ENCODE measurements at places on chromosomes 16 and 17.

- DNase-seq: peak; percentile 15
Measured at GRCh38 chr16:80369138-80369958, 171.4 kb upstream of the DYNLRB2 start.

DNA sequence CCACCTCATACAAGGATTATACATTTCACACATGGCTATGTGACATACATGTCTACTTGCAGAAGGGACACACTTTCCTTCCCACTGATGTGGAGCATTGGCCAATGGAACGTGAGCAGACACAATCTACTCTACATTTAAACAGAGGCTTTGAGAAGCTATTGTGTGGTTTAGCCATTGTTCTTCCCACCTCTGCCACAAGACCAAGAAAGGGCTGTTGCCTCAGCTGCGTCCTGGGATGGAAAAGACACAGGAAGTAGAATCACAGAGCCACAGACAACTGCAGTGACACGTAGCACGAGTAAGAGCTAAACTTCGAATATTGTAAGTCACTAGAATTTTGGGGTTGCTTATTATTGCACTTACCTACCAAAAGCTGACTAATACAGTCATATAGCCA is 33.3 kb downstream of the PRKCB start:
- peak; percentile 64 for DNase-seq

- no peak for DNase-seq
Measured at GRCh38 chr17:32335046-32335445, 6.9 kb downstream of the C17orf75 start.

DNA sequence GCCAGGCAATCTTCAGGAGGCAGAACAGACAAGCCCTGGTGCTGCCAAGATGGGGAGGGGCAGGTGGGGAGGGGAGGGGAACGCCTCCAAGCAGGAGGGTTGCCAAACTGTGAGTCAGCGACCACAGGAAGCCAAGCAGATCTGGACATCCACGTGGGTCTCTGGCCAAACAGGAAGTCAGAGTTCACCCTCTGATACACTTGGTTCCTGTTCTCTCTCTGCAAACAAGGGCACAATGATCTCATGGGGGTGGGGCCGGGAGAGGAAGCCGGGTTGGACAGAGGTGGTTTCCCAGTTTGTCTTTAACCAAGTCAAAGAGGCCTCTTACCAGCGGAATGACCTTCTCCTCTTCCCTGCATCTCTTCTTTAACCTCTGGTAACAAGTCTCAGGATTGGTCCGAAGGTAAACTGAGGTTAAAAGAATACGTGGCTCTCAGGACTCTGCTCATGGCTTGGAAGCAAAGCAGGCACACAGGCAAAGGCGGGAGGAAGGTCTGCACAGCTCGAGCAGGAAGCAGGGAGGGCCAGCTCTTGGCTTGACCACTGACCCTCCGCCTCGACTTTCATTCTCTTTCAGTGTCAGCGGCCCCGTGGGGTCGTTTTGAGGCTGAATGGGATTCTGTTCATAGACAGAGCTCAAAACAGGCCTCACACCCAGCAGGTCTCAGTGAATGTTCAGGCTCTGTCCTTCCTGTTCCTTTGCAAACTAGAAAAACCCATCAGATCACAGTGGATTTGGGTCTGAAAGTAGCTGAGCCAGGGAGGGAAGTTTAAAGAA is 32.9 kb downstream of the TK2 start:
- peak; percentile 95 for DNase-seq

- no peak for DNase-seq
Measured at GRCh38 chr16:70364399-70364798, 17.7 kb downstream of the DDX19A start.

- no peak for DNase-seq
Measured at GRCh38 chr16:31507617-31507928, 618 bp downstream of the RUSF1 start.

DNA sequence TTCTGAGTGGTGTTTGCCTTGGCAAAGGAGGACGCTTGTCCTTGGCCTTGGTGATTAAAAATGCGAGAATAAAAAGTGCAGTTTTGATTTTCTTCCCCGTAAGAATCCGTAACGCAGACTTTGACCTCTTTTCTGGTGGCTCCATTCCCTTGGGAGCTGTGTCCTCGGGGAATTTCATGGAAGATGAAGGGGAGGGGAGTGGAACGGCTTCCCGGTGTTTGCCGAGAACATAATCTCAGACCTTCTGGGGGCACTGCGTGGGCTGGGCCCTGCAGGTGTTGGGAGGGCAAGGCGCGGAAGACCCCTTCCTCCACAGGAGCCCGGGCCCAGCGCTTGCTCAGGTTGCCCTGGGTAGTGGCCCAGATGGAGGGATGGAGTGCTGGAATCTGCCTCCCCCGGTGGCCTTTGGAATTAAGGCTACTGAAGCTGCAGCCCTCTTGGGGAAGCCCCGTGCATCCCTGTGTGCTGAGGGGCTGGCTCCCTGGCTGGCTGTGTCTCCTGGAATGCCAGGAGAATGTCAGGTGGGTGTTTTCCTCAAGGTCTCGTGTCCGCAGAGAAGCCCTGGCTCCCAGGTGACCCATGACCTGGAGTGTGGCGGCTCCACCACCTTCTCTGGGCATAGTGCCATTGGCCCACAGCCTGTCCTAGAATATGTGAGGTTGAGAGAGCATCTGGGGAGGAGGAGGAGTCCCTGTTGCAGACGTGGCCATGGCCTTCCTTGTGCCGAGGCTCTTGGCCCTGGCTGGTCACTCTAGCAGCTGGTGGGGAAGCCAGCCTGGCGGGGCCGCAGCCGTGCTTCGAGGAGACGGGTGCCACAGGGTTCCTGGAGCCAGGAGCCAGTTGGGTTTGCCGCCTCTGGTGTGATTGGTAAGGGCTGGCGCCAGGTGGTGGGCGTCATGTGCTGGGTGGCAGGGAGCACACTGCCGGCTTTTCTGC is 3.1 kb downstream of the BAIAP2 start:
- no peak for DNase-seq

DNA sequence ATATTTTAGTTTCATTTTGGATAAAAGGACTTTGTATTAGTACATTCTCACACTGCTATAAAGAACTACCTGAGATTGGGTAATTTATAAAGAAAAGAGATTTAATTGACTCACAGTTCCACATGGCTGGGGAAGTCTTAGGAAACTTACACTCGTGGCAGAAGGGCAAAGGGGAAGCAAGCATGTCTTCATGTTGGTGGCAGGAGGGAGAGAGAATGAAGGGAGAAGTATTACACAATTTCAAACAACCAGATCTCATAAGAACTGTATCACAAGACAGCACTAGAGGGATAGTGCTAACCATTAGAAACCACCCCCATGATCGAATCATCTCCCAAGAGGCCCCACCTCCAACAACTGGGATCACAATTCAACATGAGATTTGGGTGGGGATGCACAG is 142.9 kb downstream of the USP31 start:
- no peak for DNase-seq

GRCh38 chr17:80969030-80969673 is 22.5 kb upstream of the CHMP6 start:
- DNase-seq: no peak

DNA sequence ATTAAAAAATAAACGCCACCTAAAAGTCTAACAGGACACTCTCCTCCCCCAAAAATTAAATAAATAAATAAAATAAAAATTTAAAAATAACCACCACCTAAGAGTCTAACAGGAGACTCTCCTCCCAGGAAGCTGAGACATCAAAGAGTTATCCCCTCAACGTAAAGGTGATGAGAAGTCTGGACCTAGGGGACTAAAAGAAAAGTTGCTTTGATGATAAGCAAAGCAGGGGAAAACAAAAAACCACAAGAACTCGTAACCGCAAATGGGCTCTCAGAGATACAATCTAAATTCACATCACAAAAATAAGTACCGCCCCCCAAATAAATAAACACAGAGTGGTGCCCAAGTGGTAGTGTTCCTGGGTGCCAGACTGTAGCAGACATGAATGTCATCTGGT is 412.2 kb downstream of the ZFHX3 start:
- DNase-seq: no peak
